Smooth muscle cell of the pulmonary artery (primary cell): ENCODE measurements at places on chromosomes 1 and 21. TPM values are rescaled to one million over a fixed set of nuclear protein-coding genes. Genes with fewer than 3 reads are reported as not detected.

The DEPDC1 gene
- total RNA-seq = 3.2 and 9.0 TPM in 2 replicates

The ATXN7L2 gene
- 1.2 and 1.3 TPM in 2 replicates for total RNA-seq

The ZNF593OS gene
- total RNA-seq = not detected in 2 replicates

The YBX1 gene
- 566 and 628 TPM in 2 replicates for total RNA-seq

The TSPAN2 gene
- total RNA-seq = 0.07 and 0.30 TPM in 2 replicates

The FAM167B gene
- 0.98 and 2.3 TPM in 2 replicates for total RNA-seq

The NBPF19 gene
- 13.5 and 18.8 TPM in 2 replicates for total RNA-seq

The TDRKH gene
- total RNA-seq = 2.3 and 3.1 TPM in 2 replicates

The TMEM125 gene
- not detected in 2 replicates for total RNA-seq

The MPZ gene
- total RNA-seq = 0.89 and 2.2 TPM in 2 replicates

The C1orf21 gene
- total RNA-seq = 15.4 and 17.9 TPM in 2 replicates

The CD2 gene
- not detected in 2 replicates for total RNA-seq

The TRNP1 gene
- 13.0 and 15.4 TPM in 2 replicates for total RNA-seq

The MYOG gene
- not detected in 2 replicates for total RNA-seq

The IVL gene
- not detected in 2 replicates for total RNA-seq

The VAMP4 gene
- 6.6 and 10.0 TPM in 2 replicates for total RNA-seq

The OLFM3 gene
- total RNA-seq = not detected in 2 replicates

The ZNF683 gene
- total RNA-seq = not detected in 2 replicates

The LAMB3 gene
- 40.1 and 52.3 TPM in 2 replicates for total RNA-seq

The VHLL gene
- total RNA-seq = 0.13 and 0.92 TPM in 2 replicates

The VWA5B1 gene
- not detected in 2 replicates for total RNA-seq

The S100A7A gene
- total RNA-seq = not detected in 2 replicates

The CACNA1S gene
- total RNA-seq = 0.07 TPM in 1 of 2 replicates, not detected in the other

The LEMD1 gene
- total RNA-seq = not detected in 2 replicates

The FAM110D gene
- not detected in 2 replicates for total RNA-seq

The DPT gene
- total RNA-seq = 0.53 and 9.7 TPM in 2 replicates

The LRRC53 gene
- not detected in 2 replicates for total RNA-seq

The PRDX1 gene
- 350 and 387 TPM in 2 replicates for total RNA-seq

The PCBP3 gene
- total RNA-seq = 2.5 TPM in 1 of 2 replicates, not detected in the other

The CELA3A gene
- not detected in 2 replicates for total RNA-seq

The MPL gene
- not detected in 2 replicates for total RNA-seq

The PPIAL4G gene
- not detected in 2 replicates for total RNA-seq

The GNG4 gene
- under 0.01 TPM in 1 of 2 replicates, not detected in the other for total RNA-seq

The ACBD3 gene
- 61.8 and 76.7 TPM in 2 replicates for total RNA-seq

The RBP7 gene
- 0.26 TPM in 1 of 2 replicates, not detected in the other for total RNA-seq

The E2F2 gene
- 0.13 and 0.39 TPM in 2 replicates for total RNA-seq

The KCNK2 gene
- total RNA-seq = 1.7 and 16.3 TPM in 2 replicates

The IQGAP3 gene
- total RNA-seq = 6.0 and 16.6 TPM in 2 replicates

The ATP5PB gene
- 209 and 236 TPM in 2 replicates for total RNA-seq

The SHISA4 gene
- total RNA-seq = 22.5 and 27.0 TPM in 2 replicates

The C8A gene
- total RNA-seq = not detected in 2 replicates

The PARS2 gene
- 4.0 and 5.8 TPM in 2 replicates for total RNA-seq

The FGR gene
- total RNA-seq = under 0.01 and 0.30 TPM in 2 replicates

The PRCC gene
- total RNA-seq = 15.6 and 15.8 TPM in 2 replicates

The C21orf58 gene
- 3.9 and 4.6 TPM in 2 replicates for total RNA-seq

The ITLN1 gene
- total RNA-seq = 0.13 TPM in 1 of 2 replicates, not detected in the other

The LCE1E gene
- not detected in 2 replicates for total RNA-seq

The SCNM1 gene
- total RNA-seq = 25.0 and 27.6 TPM in 2 replicates

The FAM131C gene
- 0.69 and 0.85 TPM in 2 replicates for total RNA-seq

The AKNAD1 gene
- 0.33 TPM in 1 of 2 replicates, not detected in the other for total RNA-seq

The C1QC gene
- not detected in 2 replicates for total RNA-seq

The MUTYH gene
- 8.7 and 12.1 TPM in 2 replicates for total RNA-seq

The PLEKHN1 gene
- total RNA-seq = 0.33 and 0.66 TPM in 2 replicates

The RXRG gene
- 0.03 TPM in 1 of 2 replicates, not detected in the other for total RNA-seq

The MROH9 gene
- total RNA-seq = 0.07 and 0.39 TPM in 2 replicates

The ROR1 gene
- 12.6 and 16.6 TPM in 2 replicates for total RNA-seq
